ENCODE measurements at places on chromosomes 2 and 18. TPM values are rescaled to one million over a fixed set of nuclear protein-coding genes. Genes with fewer than 3 reads are reported as not detected.

Gene CELF4
- not detected for total RNA-seq

Gene ATP6V1C2
- total RNA-seq: 0.26 TPM

Gene LRRTM4
- total RNA-seq: not detected

Gene IGFBP5
- 480 TPM for total RNA-seq

Gene KATNAL2
- 2.8 TPM for total RNA-seq

GRCh38 chr2:98379311-98380202, 33.3 kb downstream of the CNGA3 start:
- no peak for DNase-seq
